GM10248 (cell line): ENCODE measurements at places on chromosomes 2 and 18.

DNA sequence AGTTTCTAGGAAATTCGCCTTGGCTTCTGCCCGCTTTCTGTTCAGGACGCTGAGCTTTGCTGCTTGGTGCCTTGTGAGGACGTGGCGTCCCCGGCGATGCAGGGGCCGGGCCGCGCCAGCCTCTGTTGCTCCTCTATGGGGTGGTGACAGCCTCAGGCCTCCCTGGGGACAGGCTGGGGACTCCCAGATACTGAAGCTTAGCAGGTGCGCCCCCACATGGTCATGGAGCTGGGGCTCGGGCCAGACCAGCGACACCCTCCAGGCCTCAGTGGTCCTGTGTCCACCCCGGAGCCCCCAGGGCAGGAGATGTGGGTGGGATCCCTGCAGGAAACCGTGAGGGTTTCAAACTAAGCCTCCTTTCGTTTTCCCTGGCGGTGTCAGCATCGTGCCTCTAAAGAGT lies 29.2 kb downstream of the KCNG2 start:
- DNase-seq: no peak

GRCh38 chr18:71398531-71398930 lies 1109.7 kb downstream of the SOCS6 start:
- DNase-seq: no peak

DNA sequence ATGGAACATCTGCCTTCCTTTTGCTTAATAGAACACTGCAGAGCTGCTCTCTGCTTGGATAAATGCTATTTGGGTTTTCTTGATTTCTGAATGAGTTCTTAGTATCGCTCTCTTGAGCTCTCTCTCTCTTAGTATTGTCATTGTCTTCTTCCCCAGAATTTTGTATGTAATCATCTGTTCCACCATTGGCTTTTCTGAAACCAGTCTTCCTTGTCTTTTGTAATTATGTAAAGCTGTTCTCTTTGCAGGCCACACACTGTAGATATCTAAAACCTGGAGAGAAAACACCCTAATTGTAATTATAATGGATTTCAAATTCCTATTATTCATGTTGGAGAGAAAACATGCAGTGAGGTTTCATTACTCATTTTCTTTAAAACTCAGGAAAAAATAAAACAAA lies 333.1 kb upstream of the CHAC2 start:
- DNase-seq: no peak

DNA sequence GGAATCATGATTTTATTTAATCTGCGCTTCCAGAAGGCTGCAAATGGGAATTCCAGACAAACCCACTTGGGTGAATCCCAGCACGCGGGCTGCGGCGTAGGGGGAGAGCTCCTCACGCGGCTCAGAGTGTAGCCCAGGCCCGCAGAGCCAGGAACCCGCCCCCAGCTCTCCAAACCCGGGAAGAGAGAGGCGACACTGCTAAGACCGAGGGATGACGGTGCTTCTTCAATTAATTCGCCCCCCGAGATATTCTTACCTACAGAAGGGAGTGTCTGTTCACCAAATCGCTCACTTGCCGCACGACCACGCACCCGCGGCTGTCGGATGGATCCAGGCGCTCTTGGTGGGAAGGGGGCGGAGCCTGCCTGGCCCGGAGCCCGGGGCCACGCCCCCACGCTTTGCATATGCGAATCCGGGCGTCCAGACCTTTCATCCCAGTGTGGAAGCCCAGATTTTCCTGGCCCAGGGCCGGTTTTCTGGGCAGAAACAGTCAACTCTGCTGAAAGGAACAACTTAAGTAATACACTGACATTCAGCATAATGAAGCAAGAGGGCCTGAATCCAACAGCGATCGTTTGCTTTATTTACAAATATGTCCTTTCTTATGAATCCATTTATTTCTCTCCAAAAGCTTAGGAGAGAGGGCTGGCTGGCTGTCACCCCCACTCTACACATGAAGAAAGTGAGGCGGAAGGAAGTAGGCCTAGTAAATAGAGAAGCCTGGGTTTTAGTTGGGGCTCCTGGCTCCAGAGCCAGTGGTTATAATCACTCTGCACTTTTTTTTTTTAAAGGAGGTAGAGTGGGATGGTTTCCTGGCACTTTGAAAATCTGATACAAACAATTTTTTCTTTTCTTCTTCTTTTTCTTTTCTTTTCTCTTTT lies at the start of gene SLC19A3:
Gene SLC19A3 (minus strand): TSS at position 342 of the 881 bp plus-strand sequence. CDS start 15,710 bp downstream, outside the sequence.
- no peak for DNase-seq

DNA sequence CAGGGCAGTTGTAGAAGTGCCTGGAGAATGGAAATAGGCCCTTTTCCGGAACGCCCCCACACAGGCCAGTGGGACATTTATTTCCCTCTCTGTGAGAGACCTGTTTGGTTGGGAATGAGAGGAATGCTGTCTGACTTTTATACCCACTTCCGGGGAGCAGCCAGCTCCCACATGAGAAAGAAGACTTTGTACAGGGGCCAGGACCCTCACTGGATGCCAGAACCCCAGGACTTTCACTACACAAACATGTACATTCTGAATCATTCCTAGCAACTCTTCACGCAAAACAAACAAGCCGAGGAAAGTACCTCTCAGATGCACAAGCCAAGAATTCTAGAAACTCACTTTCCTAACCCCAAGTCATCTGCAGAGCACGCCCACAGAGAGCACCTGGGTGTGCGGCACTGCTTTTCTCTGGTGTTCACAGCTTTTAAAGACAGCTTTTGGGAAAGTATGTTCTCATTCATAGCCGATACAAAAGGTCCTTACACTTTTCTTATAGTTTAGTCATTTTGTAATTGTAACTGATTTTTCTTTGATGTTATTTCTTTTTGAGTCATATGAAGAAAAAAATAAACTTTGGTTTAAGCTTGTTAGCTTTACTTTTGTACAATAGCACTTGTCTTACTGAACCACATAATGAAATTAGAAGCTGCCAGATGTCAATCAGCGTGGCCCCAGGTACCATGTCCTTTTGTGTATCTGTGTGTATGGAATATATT lies 856.1 kb upstream of the ID2 start:
- DNase-seq: peak; percentile 72

GRCh38 chr2:36951574-36951973 lies 14.8 kb downstream of the STRN start:
- DNase-seq: no peak

- no peak for DNase-seq
Observed at GRCh38 chr2:162509288-162509968, 165.5 kb downstream of the GCA start.

- DNase-seq: peak; percentile 88
Observed at GRCh38 chr2:197310271-197310985, at the start of gene ANKRD44. ANKRD44 (minus strand) TSS chr2:197310780; CDS start chr2:197310604, 176 bp downstream.

GRCh38 chr18:48838921-48839818 lies 111.6 kb downstream of the SMAD7 start:
- DNase-seq: no peak

GRCh38 chr2:221144909-221145308 lies 427.2 kb downstream of the EPHA4 start:
- no peak for DNase-seq

DNA sequence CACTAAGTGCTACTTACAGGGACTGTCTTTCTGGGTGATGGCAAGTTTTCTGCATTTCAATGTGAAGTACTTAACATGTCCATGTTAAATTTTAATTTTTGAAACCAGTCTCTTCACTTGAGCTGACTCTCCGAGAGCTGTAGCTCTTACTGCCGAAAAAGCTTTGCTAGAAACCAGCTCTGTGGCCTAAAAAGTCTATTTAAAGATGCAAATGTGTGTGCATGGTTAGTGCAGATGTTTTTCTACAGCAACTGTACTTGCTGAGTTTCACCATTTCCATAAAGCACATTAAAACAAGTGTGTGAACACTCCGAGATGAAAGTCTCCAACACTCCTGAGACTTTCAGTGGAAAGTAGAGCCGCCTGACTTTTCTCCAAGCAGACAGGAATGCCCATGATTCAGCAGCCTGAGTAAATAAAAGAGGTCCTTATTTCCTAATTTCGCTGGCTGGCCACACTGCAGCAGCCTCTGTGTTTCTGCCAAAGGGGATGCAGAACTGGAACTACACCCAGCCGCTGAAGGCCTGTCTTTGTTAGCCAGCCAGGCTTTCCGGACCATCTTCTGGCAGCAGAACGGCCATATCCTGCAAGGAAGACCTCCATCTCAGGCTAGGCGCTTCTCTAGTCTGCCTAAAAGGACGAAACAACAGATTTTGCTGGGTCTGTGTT lies 121.2 kb downstream of the ZNF521 start:
- DNase-seq: no peak

DNA sequence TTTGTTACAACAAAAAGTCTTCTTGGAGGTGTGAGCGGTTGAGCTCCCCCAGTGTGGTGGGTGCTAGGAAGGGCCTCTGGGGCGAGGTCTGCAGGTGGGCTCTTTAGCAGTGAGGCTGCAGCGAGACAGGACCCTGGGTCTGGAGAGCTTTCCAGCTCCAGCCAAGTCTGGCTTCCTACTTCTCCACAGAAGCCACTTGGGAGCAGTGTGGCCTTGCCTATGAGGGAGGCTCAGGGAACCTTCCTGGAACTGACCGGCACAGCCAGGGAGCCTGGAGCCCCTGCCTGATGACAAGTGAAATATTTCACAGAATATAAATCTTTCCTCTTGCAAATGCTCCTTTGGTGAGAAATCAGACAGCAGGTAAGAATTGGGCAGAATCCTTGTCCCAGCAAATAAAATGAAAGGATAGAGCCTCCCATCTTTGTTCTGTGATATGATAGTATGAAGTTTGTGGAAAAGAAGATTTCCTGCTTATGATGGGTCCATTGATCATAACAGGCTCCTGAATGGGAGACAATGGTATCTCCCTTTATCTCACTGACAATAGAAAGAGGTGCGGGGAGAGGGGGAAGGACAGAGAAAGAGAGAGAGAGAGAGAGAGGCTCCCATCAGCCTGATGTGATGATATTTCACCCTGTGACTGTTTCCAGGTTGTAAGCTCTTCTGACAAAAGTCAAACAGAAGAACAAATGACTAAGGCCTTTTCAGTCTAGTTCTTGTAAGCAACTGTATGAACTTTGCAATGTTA lies 289.8 kb upstream of the SPRED2 start:
- DNase-seq: no peak

GRCh38 chr2:159201360-159202063 lies 85.0 kb downstream of the WDSUB1 start:
- peak; percentile 79 for DNase-seq

DNA sequence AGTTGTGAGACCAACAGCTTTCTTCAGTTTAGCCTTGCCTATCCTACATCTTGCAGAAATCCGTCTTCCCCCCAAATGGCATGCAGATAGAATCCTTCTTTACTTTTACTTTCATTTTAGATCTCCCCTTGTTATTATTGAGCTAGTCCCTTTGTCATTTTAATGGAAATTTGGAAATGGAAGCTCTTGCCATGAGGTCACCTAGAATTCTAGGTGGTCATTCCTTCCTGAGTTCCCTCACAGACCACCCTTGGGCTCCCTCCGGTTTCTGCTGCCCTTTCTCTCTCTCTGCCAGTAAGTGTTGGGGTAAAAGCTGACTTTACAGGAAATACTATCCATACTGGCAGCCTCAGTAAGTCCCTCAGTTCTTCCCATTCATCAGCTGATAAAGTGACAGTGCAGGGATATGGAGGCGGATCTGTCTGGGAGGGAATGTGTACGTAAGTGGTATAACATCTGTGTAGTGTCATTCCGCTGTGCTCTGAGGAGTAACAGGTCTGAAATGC lies 30.2 kb downstream of the ARHGAP25 start:
- DNase-seq: no peak

- no peak for DNase-seq
Observed at GRCh38 chr2:140269000-140269399, 1488.8 kb upstream of the NXPH2 start.

- DNase-seq: no peak
Observed at GRCh38 chr2:150606380-150607060, 119.1 kb upstream of the RND3 start.

DNA sequence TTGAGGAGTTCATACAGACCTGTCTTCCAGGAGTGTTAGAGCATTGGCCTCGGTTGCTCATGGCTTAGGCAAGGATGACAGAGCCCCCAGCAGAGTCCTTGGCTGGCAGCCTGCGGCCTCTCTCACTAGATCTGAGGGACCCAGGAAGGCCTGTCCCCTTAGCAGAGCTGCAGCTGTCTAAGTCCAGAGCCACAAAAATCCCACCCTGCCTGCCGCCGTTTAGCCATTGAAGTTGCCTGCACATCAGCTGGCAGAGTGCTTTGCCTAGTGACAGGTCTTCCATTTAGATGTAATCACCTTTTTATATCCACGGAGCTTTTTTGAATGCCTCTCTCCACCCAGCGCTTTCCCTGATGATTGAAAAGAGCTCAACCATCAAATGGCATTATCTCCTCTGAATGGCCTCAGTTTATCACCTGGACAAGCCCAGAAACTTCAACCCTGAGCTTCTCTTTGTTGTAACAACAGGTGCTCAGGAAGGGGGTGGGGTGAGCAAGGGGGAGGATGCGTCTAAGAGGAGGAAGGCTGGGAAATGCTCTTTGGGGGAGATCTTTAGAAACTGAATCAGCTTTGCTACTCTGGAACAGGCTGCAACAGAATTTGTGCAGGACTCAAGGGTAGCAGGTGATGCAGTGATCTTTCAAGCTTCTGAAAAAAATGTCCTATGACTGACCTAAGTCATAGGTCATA lies 71.9 kb downstream of the TNP1 start:
- DNase-seq: no peak

DNA sequence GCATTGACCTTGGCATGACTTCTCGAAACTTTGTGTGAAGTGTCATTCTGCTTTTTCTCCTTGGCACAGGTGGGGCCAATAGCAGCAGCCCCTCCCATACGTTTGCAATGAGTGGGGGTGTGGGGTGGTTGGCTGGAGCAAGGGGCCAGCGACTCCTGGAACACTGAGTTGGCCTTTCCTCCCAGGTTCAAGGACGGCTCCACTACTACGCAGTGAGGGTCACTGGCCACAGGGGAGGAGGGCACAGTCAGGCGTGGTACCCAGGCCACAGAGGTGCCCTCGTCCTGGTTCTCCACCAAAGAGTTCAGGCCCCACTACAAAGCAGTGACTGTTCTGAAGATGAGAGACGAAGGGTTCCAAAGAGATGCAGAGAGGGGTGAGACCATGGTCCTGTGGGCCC lies 70.6 kb upstream of the OTOS start:
- DNase-seq: no peak

DNA sequence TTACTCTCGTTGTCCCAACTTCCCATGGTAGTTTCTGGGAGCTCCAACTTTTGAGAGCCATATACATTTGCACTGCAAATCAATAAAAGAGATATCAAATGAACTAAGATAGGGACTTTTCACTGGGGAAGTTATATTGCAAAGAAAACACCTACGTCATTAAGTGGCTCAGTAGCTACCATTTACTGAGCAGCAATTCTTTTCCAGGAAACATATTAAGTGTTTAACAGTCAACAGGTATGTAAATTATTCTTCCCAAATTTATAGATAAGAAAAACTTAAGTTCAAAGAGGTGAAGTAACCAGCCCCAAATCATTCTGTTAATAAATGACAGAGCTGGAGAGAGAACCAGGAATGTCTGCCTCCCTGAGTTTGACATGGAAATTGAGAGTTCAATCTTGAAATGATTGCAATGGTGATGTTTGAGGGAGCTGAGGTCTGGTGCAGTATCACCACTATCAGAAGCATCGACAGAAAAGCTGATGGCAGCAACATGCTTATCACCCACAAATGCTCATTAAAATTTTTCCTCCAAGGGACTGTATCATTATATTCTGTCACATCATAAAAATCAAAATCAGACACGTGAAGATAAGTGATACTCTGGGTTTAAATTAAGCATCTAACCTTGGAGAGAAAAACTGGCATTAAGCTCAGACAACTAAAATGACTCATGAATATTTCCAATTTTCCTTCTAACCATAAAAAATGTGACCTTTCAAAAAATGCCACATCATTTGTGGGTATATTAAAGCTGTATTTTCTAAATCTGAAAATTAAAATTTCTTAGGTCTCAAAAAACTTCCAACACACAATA lies 43.4 kb downstream of the GAREM1 start:
- no peak for DNase-seq

- DNase-seq: peak; percentile 18
Observed at GRCh38 chr2:151905963-151906632, 77.9 kb upstream of the ARL5A start.
